NCI-H1105 treated with DMSO at 0.1 percent for 48 hours (cell line): ENCODE measurements at places on chromosomes 5 and 9.

DNA sequence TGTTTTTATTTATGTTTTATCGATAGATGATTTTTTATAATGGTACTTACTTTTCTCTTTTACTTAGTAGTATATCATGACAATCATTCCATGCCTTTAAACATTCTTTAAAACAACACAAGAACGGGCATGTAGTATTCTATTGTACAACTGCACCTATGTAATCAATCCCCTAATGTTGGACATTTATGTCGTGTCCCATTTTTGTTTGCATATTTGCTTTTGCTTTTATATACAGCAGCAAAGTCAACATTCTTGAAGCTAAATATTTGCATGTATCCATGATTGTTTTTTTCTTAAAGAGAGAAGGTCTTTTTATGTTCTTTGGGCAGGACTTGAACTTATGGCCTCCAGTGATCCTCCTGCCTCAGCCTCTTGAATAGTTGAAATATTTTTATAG, 527.0 kb upstream of the CLINT1 start:
- no peak for DNase-seq

DNA sequence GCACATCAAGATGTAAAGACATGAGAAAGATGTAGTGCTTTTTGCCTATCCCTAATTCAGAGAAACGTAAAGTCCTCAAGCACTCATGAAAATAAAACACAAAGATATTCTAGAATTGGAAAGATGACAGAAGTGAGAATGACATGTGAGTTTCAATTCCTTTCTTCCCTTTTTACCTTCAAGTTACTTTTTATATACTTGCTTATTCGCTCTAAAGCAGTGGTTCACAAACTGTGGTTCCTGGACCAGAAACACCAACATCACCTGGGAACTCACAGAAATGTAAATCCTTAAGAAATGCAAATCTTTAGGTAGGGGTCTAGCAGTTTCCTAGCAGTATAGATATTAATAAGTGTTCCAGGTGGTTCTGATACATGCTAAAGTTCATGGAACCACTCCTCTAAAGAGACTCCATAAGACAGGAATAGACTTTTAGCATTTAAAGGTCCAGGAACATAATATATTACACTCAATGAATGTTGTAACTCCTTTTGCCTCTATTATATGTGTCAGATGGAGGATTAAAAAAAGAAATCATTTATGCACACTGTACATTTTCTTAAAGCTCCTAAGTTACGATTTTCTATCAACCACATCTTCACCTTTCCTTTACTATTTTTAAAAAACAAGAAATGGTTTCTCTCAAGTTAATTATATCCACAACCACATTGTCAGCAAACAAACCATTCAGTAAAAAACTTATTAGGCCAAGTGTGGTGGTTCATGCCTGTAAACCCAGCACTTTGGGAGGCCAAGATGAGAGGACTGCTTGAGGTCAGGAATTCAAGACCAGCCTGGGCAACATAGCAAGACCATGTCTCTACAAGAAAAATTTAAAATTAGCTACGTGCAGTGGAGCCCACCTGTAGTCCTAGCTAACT, 39.9 kb downstream of the ERP44 start:
- DNase-seq = no peak

DNA sequence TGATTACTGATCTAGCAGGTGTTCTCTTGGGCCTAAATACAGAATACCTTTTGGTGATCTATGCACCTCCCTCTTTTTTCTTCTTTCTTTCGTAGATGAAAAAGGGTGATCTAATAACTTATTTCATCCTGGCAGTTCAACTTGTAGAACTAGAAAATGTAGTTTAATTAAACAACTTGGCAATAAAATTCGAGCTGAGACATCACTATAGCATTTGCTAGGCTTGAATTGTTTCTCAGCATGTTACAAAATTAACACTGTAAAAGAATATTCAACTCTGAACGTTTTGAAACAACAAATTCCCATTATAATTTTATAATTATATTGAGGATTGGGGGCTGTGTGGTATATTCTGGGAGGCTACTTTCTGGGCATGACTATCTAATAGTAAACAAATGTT, 19.5 kb downstream of the SMIM15 start:
- DNase-seq = no peak

- DNase-seq = no peak
These were observed 120.1 kb upstream of the SLC30A5 start for GRCh38 chr5:68973696-68974095.

DNA sequence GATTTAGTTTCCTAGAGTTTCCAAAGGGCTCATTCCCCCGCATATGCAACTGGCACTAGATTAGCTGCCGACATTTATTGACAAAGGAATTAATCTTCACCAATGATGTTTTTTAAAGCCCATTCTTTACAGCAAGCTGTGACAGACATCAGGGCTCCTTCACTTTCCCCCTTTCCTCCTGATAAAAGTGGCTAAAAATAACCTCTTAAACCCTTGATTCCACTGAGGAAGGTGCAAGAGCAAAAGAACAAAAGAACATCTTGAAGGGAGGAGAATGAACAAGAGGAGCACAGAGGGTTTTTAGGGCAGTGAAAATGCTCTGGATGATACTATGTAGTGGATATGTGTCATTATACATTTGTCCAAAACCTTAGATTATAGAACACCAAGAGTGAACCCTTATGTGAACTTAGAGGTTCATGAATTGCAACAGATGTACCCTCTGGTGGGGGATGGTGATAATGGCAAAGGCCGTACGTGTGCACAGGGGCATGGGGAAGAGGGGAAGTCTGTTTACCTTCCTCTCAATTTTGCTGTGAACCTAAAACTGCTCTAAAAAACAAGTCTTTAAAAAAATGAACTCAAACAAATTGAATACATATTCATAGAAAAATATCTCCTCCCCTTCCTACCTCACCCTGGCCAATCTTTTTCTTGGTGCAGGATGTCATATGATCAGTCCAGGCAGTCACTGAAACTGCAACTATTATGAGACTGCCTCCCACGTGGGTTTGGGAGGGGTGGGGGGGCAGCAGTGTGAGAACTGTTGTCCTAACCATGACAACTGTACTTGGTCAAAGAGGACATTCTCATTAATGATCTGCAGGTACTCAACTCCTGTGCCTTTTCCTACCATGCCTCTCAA, 83.0 kb downstream of the MARCHF3 start:
- no peak for DNase-seq

DNA sequence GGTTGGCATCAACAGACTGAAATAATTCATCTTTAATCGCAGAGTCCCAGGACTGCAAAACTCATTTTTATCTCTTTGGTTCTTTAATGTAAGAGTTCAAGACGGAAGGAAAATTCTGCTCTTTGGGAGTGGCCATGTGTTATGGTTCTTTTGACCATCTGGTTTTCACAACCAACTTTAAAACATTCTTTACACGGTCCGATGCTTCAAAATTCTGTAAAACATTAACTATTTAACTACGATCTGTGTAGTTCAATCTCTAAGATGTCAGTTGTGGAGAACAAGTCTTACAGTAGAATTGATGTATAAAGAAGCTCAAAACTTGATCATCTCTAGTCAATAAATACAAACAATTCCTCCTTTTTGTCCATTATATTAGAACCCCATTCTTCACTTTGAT, 83.0 kb downstream of the CMYA5 start:
- no peak for DNase-seq
